NCI-H1105 (cell line): ENCODE measurements at places on chromosomes 3 and 15.

GRCh38 chr3:15683253-15683652 lies 81.7 kb downstream of the BTD start:
- DNase-seq: no peak

- no peak for DNase-seq
Observed at GRCh38 chr15:73767806-73768501, 14.8 kb upstream of the INSYN1 start.

DNA sequence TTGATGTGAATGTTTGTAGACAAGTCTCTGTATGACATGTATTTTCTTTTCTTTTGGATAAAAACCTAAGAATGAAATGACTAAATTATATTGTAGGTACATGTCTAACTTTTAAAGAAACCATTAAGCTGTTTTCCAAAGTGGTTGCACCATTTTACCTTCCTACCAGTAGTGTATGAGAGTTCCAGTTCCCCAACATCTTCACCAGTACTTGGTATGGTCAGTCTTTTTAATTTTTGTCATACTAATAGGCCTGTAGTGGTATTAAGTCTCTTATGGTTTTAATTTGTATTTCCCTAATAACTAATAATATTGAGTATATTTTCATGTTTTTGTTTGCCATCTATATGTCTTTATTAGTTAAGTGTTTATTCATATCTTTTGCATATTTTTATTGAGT lies 244.0 kb upstream of the LRRFIP2 start:
- no peak for DNase-seq

GRCh38 chr3:42019144-42019952 lies 57.4 kb upstream of the ULK4 start:
- no peak for DNase-seq
